ENCODE measurements at places on chromosomes 3 and 15.

DNA sequence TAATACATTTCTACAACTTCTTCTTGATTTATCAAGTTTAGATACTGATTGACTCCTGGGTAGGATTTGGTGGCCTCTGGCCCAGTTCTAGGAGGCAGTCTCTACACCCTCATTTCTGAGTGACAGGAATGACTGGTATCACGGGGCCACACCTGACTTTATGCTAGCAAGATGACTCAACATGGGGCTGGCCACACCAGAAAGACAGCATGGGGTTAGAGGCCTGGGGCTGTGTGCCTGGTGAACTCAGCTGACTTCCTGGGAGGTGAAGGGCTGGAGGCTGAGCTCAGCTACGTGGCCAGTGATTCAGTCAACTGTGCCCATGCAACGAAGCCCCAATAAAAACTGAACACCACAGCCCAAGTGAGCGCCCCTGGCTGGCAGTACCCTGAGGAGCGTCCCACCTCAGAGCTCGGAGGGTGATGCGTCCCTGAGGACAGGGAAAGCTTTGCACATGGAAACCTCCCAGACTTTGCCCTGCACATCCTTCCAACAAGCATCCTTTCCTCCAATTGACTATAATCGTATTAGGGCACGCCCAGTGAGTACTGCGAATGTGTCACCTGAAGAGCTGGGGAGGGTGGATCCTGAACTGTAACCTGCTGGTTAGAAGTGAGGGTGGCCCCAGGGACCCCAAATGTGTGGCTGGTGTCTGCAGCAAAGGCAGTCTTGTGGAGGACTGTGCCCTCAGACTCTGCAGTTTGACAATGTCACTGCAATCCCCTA is 57.2 kb downstream of the NIPA2 start:
- DNase-seq, result no peak

GRCh38 chr3:39165518-39165917 is 12.1 kb upstream of the CSRNP1 start:
- DNase-seq, result no peak

GRCh38 chr15:35827141-35827540 is 281.2 kb upstream of the DPH6 start:
- DNase-seq, result no peak

- DNase-seq, result no peak
Measured at GRCh38 chr15:65292938-65293518, 2.8 kb upstream of the RNU5A-1 start.

DNA sequence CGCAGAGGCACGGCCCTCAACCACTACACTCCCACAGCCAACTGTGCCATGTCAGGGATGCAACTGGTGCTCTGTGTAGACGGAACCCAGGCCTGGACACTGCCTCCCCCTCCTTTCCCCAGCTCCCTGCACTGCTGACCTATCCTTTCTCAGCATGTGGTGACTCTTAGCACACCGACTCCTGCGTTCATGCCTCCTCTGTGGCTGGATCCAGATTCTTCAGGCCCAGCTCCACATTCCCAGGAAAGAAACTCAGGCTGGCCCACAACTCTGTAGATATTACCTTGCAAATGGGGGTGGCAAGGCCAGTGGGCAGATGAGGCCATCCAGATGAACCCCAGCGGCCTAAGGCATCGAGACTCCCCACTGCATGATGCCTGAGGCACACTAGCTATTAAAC is 272.7 kb downstream of the OCA2 start:
- DNase-seq, result no peak

- DNase-seq, result no peak
Measured at GRCh38 chr3:4778740-4779139, 200.5 kb upstream of the BHLHE40 start.

- DNase-seq, result no peak
Measured at GRCh38 chr3:185929192-185930151, 8.3 kb downstream of the TRA2B start.

- DNase-seq, result no peak
Measured at GRCh38 chr3:172249039-172249438, 199.2 kb downstream of the GHSR start.

- no peak for DNase-seq
Measured at GRCh38 chr3:141064255-141064926, 13.2 kb downstream of the SPSB4 start.

- DNase-seq, result no peak
Measured at GRCh38 chr15:73395671-73396070, 26.9 kb upstream of the HCN4 start.

DNA sequence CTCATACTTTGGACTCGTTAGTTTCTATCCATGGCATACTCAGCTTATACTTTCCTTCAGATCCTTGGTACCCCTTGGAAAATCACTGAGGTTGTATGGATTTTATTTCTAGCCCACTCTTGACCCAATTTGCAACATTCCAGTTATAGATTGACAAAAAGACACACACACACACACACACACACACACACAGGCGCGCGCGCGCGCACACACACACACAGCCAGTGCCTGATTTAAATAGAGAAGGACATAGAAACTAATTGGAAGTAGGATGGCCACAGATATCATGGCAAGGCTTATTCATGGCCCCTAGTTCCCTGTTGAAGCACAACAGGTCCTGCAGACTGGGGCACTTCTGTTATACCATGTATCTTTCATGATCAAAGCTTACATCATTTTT is 89.1 kb upstream of the CFAP20DC start:
- no peak for DNase-seq

DNA sequence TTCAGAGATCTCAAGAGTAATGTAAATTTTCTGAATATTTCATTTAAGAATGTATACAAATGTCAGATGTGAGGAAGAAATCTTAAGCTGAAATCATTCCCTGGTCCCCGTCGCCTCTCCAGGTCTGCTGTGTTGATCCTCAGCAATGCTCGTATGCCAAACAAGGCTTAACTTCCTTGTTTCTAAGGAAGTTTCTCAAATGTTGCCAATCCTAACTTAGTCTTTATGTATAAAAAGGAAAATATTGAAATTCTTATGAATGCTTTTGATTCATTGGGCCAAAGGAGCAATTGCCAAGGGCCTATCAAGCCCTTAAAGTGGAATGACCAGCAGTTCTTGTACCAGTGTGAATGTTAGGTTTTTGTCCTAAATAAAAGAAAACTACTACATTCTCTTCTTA is 507.7 kb upstream of the SEMA6D start:
- DNase-seq, result no peak

- no peak for DNase-seq
Measured at GRCh38 chr3:140509534-140509933, 168.3 kb upstream of the TRIM42 start.

DNA sequence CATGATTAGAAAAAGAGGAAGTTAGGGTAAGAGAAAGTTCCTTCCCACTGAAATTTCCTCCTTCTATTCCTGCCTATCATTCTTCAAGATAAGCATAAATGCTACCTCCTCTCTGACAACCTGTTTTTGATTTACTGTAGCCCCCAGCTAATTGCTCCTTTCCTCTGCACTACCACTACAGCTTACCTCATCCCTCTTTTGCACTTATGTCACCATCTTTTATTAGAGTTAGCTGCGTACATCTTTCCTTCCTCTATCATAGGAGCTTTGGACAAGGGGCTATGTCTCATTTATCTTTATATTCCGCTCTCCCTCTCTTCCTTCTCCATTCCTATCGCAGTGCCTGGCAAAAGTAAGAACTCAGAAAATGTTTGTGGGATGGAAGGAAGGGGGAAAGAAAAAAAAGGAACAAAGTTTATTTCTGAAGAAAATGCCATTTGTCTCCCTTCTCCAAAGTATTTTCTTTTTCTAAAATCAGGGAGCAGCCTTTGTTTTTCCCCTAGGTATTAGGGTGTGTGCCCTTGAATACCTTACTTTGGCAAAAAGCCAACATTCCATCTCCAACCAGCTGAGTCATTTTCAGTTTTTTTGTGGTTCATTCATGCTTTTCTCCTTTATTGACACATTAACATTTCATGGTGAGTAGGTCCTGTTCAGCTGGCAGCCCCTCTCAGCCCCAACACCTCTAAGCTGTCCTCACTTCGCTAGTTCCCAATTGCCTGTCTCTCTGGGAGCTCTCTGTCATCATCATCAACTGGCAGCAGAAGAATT is 87.6 kb upstream of the SOX2 start:
- no peak for DNase-seq

- no peak for DNase-seq
Measured at GRCh38 chr3:134627831-134628230, 23.0 kb downstream of the KY start.

DNA sequence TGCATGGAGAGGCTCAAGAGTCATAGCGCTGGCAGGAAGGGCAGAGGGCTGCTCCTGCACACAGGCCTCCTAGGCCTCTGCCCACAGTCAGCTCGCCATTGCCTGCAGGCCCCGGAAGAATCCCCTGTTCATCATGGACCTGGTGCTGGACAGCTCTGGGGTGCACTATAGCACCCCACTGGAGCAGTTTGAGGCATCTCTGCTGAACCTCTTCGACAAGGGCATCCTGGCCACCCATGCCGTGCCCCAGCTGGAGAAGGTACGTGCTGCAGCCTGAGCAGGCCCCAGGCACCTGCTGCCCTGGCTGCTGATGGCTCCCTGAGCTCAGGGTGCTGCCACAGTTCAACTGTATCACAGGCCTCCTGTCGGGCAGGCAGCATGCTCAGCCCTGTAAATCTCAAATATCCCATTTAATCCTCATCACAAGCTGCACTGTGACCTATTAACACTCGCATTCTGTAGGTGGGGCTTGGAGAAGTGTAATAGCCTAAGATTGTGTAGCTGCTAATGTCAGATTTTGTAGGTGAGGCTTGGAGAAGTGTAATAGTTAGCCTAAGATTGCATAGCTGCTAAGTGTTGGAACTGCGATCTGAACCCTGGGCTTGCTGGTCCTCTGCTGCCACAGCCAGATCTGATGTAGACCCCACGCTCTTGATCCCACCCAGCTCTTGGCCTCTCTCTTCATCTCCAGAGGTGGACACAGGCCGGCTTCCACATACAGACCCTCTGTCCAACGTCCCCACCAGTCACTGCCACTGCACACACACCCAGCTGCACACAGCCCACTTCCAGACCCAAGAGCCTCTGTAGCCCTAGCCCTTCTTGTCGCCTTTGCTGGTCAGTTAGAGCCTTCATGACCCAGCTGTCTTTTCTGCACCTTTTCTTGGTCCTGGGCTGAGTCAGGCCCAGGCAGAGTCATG is 31.9 kb downstream of the DNAH1 start:
- no peak for DNase-seq

- DNase-seq, result no peak
Measured at GRCh38 chr15:35115155-35115725, 30.1 kb upstream of the NANOGP8 start.

DNA sequence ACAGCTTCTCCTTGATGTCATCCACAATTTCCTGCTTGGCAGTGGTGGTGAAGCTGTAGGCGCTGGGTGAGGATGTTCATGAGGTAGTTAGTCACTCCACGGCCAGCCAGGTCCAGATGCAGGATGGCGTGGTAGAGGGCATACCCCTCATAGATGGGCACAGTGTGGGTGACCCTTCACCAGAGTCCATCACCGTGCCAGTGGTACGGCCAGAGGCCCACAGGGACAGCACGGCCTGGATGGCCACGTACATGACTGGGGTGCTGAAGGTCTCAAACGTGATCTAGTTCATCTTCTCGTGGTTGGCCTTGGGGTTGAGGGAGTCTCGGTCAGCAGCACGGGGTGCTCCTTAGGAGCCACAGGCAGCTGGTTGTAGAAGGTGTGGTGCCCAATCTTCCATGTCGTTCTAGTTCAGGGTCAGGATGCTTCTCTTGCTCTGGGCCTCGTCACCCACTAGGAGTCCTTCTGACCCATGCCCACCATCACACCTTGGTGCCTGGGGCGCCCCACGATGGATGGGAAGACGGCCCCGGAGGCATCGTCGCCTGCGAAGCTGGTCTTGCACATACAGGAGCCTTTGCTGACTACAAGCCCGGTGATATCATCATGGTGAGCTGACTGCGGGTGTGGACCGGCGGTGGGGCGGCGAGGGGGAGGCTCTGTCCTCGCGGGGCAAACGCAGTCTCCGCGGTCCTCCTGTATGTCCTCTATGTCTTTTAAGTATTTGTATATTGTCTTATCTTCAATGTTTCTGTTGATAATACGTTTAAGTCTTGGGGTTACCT is 1119.0 kb downstream of the NAALADL2 start:
- no peak for DNase-seq

DNA sequence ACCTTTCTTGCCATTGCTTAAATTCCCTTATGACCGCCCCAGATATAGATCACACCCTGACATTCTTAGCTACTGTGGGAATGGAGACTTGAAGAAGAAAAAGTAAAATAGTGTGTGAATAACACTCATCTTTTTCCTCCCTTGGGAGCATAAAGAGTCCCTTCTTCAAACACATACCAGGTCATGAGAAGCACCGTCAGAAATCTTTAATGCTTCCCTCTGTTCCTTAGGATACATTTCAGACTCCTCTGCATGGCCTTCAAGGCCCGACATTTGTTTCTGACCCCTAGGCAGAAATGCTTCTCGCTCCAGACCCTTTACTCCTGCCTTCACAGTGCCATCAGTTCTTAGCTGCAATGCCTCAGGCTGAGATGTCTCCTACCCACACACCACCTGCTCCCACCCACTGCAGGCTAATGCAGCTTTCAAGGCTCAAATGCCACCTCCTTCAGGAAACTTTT is 143.8 kb upstream of the IL12A start:
- DNase-seq, result no peak

- DNase-seq, result no peak
Measured at GRCh38 chr3:45321607-45322391, 66.6 kb upstream of the LARS2 start.

GRCh38 chr15:87167706-87168105 is 1088.0 kb downstream of the AGBL1 start:
- no peak for DNase-seq

DNA sequence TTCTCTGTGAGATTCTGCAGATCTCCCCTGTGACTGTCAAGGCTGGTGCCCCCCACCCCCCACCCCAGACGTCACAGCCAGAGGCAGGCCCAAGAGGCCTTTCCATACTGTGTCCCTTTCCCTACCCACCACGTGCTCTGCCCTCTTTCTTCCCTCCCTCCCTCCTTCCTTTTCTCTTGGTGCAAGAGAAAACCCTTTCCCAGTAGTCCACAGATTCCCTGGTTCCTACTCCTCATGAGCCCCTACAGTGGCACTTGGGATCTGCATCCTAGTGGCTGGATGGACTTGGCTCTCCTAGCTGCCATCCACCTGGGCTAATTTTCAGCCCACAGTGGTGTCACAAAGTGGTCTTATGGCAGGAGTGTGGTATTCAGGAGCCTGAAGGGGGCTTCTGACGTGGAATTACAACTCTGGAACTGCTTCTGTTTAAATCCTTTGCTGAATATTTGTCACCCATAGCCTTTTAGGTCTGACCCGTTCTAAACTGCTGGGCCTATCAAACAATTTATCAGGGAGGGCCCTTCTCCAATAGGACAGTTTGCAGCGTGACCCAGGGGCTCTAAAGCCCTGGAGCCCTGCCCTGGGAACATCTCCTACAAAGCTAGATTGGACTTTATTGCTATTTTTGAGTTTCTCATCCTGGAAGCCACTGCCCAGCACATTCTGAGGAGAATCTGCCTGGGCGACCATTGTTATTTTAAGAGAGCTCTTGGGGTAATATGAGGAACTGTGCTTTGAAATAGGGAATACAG is 35.3 kb downstream of the KLF13 start:
- no peak for DNase-seq

GRCh38 chr15:23690450-23690852 is 3.3 kb upstream of the NDN start:
- DNase-seq, result no peak

GRCh38 chr3:141525814-141526213 is 39.0 kb downstream of the RASA2 start:
- no peak for DNase-seq
